ENCODE measurements at places on chromosomes 4 and X.
A peak's percentile ranks its signal among the peaks of the same experiment; 100 is the strongest.

DNA sequence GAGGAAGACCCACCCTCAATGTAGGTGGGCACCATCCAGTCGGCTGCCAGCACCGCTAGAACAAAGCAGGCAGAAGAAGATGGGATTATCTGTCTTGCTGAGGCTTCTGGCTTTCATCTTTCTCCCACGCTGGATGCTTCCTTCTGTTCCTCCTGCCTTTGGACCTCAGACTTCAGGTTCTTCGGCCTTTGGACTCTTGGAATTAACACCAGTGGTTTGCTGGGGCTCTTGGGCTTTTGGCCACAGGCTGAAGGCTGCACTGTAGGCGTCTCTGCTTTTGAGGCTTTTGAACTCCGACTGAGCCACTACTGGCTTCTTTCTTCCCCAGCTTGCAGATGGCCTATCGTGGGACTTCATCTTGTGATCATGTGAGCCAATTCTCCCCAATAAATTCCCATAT is 55.1 kb downstream of the PDLIM5 start:
- DNase-seq: no peak

DNA sequence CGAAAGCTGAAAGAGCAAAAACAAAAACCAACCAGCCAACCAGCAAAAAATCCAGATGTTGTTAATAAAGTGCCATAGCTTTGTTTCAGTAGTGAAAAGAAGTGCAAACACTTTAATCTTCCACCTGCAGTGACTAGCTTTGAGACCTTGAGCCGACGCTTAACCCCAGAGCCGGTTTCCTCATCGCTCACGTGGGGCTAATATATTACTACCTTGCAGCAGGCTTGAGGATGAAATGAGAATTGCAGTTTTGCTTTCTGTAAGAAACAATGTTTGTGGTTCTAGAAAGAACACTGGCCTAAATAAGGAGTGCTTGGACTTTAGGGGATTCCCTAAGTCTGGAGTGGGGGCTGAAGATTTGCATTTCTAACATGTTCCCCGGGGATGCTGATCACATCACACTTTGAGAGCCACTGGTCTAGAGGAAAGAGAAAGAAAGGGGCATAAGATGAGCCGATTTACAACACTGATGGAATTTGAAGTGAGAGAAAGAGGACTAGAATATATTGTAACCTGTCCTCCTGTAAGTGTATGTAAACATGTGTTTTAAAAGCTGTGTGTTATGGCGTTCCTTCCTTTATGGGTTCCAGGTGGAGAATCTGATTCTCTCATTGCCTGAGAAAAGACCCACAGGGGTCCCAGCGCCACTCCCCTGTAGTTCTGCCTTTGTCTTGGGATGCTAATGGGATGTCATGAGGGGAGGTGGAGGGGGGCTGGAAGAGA is 1.4 kb downstream of the FGF2 start:
- DNase-seq: peak; percentile 59

GRCh38 chrX:21398426-21398825 is 24.2 kb downstream of the CNKSR2 start:
- peak; percentile 5 for DNase-seq

GRCh38 chr4:74932832-74933561 is at the start of gene PARM1:
Gene PARM1, plus strand, starts transcription at chr4:74933116. Its CDS starts 212 bp downstream, at chr4:74933328.
- peak; percentile 20 for DNase-seq

DNA sequence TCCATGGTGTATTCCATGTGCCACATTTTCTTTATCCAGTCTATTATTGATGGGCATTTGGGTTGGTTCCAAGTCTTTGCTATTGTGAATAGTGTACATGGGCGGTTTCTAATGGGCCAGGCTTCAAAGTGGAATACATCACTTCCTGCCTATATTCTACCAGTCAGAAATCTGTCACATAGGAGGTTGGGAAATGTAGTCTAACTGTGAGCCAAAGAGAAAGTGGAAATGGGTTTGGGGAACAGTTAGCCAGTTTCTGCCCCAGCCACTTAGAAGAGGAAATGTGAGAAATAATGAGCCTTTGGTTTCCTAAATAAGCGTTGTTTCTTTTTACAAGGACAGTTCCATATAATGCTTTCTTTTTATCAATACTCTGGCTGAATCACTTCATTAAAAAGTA is 85.1 kb upstream of the AP1S2 start:
- no peak for DNase-seq

DNA sequence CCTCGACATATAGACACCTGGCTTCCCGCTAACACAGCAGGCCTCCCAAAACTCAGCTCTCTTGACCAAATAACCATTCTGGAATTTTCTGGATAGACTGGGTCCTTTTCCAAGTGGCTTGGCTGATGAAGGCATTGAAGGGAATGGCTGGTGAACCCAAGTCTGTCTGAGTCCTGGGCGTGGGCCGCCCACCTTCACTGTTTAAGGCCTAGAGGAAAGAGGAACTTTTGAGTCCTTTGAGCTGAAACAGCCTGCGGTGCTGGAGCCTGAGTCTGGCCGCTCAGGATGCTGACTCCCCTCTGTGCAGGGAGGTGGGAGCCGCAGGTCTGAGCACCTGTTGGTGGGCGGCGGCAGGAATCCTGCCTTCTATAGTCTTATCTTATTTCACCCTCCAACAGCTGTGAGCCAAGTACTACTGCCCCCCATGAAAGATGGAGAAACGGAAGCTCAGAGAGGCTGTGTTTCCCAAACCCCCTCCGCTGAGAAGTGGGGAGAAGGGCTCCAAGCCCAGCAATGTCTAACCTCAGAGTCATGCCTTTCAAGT is 23.4 kb downstream of the ACOX3 start:
- no peak for DNase-seq

DNA sequence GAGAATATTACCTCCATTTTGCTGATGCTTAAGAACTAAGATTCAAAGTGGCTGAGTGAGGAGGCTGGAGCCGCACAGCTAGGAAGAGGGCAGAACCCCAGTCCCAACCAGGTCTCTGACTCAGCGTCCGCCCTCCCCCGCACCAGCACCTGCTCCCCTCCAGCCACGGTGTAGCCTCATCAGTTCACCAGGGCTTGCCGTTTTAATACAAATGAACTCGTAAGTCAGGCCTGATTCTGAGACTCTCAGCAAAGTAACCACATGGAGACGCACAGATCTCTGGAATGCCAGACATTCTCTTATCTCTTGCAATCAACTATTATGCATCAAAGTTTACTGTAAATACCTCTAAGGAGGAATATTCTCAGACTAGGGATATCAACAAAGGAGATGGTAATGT is 52.4 kb downstream of the ENPP6 start:
- peak; percentile 3 for DNase-seq

DNA sequence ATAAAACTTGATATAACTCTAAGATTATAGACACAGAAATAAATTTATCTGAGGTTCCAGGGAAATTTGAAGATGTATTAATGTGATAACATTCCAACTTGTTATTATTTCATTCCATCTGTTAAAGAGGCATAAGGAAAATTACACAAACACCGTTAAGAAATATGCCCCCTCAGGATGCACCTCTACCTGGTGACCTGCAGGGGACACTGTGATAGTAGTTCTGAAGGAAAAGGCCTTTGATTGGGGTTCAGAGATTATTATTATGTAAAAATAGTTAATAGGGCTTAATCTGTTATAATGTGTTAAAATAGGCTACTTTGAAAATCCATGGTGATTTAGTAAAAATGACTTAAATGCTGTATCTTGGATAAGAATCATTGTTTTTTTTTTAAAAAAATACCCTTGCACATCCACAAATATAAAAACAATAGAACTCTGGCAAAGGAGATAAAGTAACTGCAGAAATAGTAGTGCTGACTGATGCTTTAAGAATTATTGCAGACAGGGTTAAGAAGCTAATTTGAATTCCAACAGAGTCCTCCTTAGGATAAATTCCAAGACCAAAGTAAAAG is 6.1 kb upstream of the ABRAXAS1 start:
- DNase-seq: peak; percentile 7

DNA sequence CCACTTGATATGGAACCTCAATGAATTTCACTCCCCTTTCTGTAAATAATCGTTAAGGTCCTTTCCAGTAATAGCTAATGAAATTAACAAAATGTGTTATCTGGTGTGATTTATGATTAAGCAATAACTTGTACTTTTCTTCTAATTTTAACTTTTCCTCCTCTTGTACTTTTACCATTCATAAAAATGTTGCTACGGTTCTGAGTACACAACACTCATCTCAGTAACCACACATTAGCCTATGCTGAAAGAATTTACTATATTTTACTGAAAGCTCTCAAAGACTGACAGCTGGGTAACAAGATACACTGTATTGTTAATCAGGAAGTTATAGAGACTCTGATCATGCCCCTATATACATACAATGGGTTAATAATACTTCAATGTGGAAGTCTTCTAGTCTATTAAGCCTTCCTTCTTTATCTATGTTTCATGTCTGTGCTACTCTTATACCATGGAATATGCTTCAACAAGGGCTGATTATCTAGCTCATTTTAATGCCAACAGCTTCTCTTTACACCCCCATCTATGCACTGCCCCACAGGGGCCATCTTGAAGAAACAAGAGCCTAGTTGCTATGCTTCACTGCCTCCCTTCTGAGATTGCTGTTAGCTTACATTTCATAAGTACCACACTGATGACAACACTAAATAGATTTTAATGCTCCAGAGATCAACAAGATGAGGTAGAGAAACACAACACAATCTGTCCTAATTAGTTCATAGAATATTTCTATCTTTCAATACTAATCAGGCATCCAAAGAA is 39.1 kb downstream of the LAMP2 start:
- DNase-seq: no peak

DNA sequence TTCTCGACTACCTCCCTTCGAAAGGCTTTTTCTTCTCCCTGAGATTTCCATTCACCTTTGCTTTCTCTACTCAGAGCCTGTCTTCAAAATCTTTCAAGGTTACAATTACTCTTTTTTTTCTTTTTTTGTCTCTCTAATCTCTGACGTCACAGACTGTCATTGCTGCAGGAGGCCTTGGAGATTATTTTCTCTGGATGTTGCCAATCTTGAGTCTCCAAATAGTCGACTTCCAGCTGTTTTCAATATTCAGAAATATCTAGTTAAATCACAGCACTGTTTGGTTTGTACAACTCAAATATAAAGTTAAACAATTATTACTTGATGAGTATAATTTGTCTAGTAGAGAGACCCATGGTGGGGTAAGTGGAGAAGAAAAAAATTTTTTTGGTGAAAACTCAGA is 359.0 kb upstream of the BOD1L1 start:
- DNase-seq: no peak

All from RCC 7860 (cell line).